ENCODE measurements at places on chromosomes 2 and 18. TPM values are rescaled to one million over a fixed set of nuclear protein-coding genes. Genes with fewer than 3 reads are reported as not detected.

Gene COL4A3
- total RNA-seq, result 4.2 TPM

Gene ANKRD29
- total RNA-seq, result 0.50 TPM

Gene ZNF512
- total RNA-seq, result 29.8 TPM

Gene SCN7A
- total RNA-seq, result not detected

Gene INHA
- not detected for total RNA-seq

Gene SIX2
- 130 TPM for total RNA-seq

Gene RMDN2
- total RNA-seq, result 7.3 TPM

Gene SYT4
- total RNA-seq, result not detected

Gene HPCAL1
- 15.3 TPM for total RNA-seq

Gene CNRIP1
- total RNA-seq, result 30.1 TPM

Gene CETN1
- total RNA-seq, result not detected

Gene RGPD3
- 0.50 TPM for total RNA-seq

Gene LINC00305
- total RNA-seq, result not detected

Gene C1GALT1C1L
- 0.25 TPM for total RNA-seq

Gene NMUR1
- not detected for total RNA-seq

Gene IL18R1
- total RNA-seq, result 13.1 TPM

Gene GALR1
- total RNA-seq, result not detected

Gene POTEJ
- not detected for total RNA-seq

Gene SNTG2
- 0.78 TPM for total RNA-seq

Gene KYNU
- total RNA-seq, result 0.25 TPM

Gene IL1B
- 0.44 TPM for total RNA-seq

Gene LHCGR
- not detected for total RNA-seq

Gene CD226
- not detected for total RNA-seq

Gene PPIL3
- 53.0 TPM for total RNA-seq

Gene UGT1A7
- not detected for total RNA-seq

Gene B4GALT6
- 2.7 TPM for total RNA-seq

Gene DCAF17
- total RNA-seq, result 11.6 TPM

Gene ARHGAP25
- total RNA-seq, result 3.2 TPM

Gene CERKL
- total RNA-seq, result not detected

Gene RUFY4
- not detected for total RNA-seq

Gene PDCD1
- total RNA-seq, result not detected

Gene ASB18
- total RNA-seq, result not detected

Gene IL1RL1
- 2.4 TPM for total RNA-seq

Gene MBP
- total RNA-seq, result 19.0 TPM

Gene OR6B2
- total RNA-seq, result not detected

Gene CABLES1
- 8.8 TPM for total RNA-seq

Gene TLX2
- total RNA-seq, result not detected

Gene CCDC150
- not detected for total RNA-seq

Gene IL36RN
- not detected for total RNA-seq

Gene BCL2
- total RNA-seq, result 3.4 TPM

Gene RIT2
- not detected for total RNA-seq

Gene CCDC141
- total RNA-seq, result not detected

Gene MXD1
- total RNA-seq, result 5.9 TPM

Gene PDE6D
- total RNA-seq, result 15.5 TPM

Gene TSPYL6
- total RNA-seq, result not detected

Gene UGT1A9
- total RNA-seq, result not detected

Gene SCYGR5
- total RNA-seq, result not detected

Gene TGOLN2
- total RNA-seq, result 79.9 TPM

Gene INHBB
- total RNA-seq, result 2.4 TPM

Gene CAPN13
- total RNA-seq, result not detected

Gene ZSWIM2
- total RNA-seq, result not detected

Gene DTNB
- total RNA-seq, result 11.8 TPM

Gene UGT1A6
- not detected for total RNA-seq

Gene OXER1
- total RNA-seq, result not detected

Gene COLEC12
- total RNA-seq, result 73.4 TPM

Gene MROH2A
- not detected for total RNA-seq

Gene TUBA4A
- 13.4 TPM for total RNA-seq

Gene LOXHD1
- 0.05 TPM for total RNA-seq

Gene KCNG2
- total RNA-seq, result 0.49 TPM

Gene SCG2
- total RNA-seq, result 26.6 TPM

Measured in cardiac ventricle fibroblast (primary cell).